Smooth muscle cell of the pulmonary artery (primary cell): ENCODE measurements at places on chromosomes 12 and 14. TPM values are rescaled to one million over a fixed set of nuclear protein-coding genes. Genes with fewer than 3 reads are reported as not detected.

The HOXC9 gene
- 0.40 and 1.8 TPM in 2 replicates for total RNA-seq

The SLC2A3 gene
- total RNA-seq: 180 and 327 TPM in 2 replicates

The PRH2 gene
- total RNA-seq: not detected in 2 replicates

The FITM1 gene
- total RNA-seq: 0.20 TPM in 2 replicates

The LBHD2 gene
- total RNA-seq: not detected in 2 replicates

The SSTR1 gene
- 6.2 and 14.5 TPM in 2 replicates for total RNA-seq

The P3H3 gene
- total RNA-seq: 170 and 258 TPM in 2 replicates

The FIGNL2 gene
- under 0.01 and 0.03 TPM in 2 replicates for total RNA-seq

The DPPA3 gene
- not detected in 2 replicates for total RNA-seq

The COQ10A gene
- total RNA-seq: 6.3 and 8.2 TPM in 2 replicates

The TMED8 gene
- 11.9 and 14.8 TPM in 2 replicates for total RNA-seq

The KLHL28 gene
- total RNA-seq: 11.8 and 13.9 TPM in 2 replicates

The SLC2A13 gene
- 23.6 and 41.8 TPM in 2 replicates for total RNA-seq

The KLRC4 gene
- total RNA-seq: not detected in 2 replicates

The CPNE8 gene
- 11.0 and 12.9 TPM in 2 replicates for total RNA-seq

The LHX5 gene
- total RNA-seq: not detected in 2 replicates

The CGRRF1 gene
- 7.7 and 8.8 TPM in 2 replicates for total RNA-seq

The BCL7A gene
- total RNA-seq: 6.6 and 7.1 TPM in 2 replicates

The KLHL33 gene
- total RNA-seq: 0.03 and 0.07 TPM in 2 replicates

The WDR20 gene
- 14.8 and 16.6 TPM in 2 replicates for total RNA-seq

The AICDA gene
- total RNA-seq: not detected in 2 replicates

The DENR gene
- total RNA-seq: 26.3 and 28.7 TPM in 2 replicates

The PPP1CC gene
- total RNA-seq: 47.4 and 70.4 TPM in 2 replicates

The KCNMB4 gene
- 1.3 and 1.6 TPM in 2 replicates for total RNA-seq

The YAF2 gene
- 9.0 and 11.5 TPM in 2 replicates for total RNA-seq

The KIF5A gene
- 0.98 and 2.1 TPM in 2 replicates for total RNA-seq

The CISTR gene
- not detected in 2 replicates for total RNA-seq

The UTP20 gene
- 14.9 and 19.6 TPM in 2 replicates for total RNA-seq

The REM2 gene
- 0.07 and 0.13 TPM in 2 replicates for total RNA-seq

The OR4E2 gene
- not detected in 2 replicates for total RNA-seq

The TC2N gene
- total RNA-seq: 0.26 and 0.50 TPM in 2 replicates

The FOXN4 gene
- total RNA-seq: not detected in 2 replicates

The TAS2R30 gene
- total RNA-seq: 5.4 and 7.5 TPM in 2 replicates

The MYO1H gene
- not detected in 2 replicates for total RNA-seq

The FGFR1OP2 gene
- 45.0 and 45.5 TPM in 2 replicates for total RNA-seq

The MLEC gene
- 136 and 156 TPM in 2 replicates for total RNA-seq

The STAC3 gene
- total RNA-seq: 0.26 and 0.33 TPM in 2 replicates

The ACOT6 gene
- total RNA-seq: not detected in 2 replicates

The COX8C gene
- not detected in 2 replicates for total RNA-seq

The ASCL1 gene
- total RNA-seq: not detected in 2 replicates

The KRT4 gene
- total RNA-seq: not detected in 2 replicates

The ADAM21 gene
- total RNA-seq: 0.86 and 1.4 TPM in 2 replicates

The FUT8 gene
- total RNA-seq: 59.3 and 78.0 TPM in 2 replicates

The TAS2R20 gene
- 3.8 and 7.2 TPM in 2 replicates for total RNA-seq

The SDR9C7 gene
- total RNA-seq: not detected in 2 replicates

The PRIMA1 gene
- not detected in 2 replicates for total RNA-seq

The DLK1 gene
- not detected in 2 replicates for total RNA-seq

The FGF6 gene
- not detected in 2 replicates for total RNA-seq

The IRAK3 gene
- total RNA-seq: 7.9 and 9.0 TPM in 2 replicates
